ENCODE measurements at places on chromosomes 4 and X. TPM values are rescaled to one million over a fixed set of nuclear protein-coding genes. Genes with fewer than 3 reads are reported as not detected.

Gene CXXC4
- total RNA-seq: 3.3 TPM

Gene DSPP
- total RNA-seq: not detected

GRCh38 chrX:49995795-49996455 lies 73.5 kb downstream of the CLCN5 start:
- no peaks in the 10 kb centered on the region for H3K27me3 ChIP-seq
- no peak overlapping the region for H3K4me3 ChIP-seq
- H3K27ac ChIP-seq: no peak overlapping the region
- no peak for DNase-seq
- no peaks in the 10 kb centered on the region for H3K36me3 ChIP-seq

DNA sequence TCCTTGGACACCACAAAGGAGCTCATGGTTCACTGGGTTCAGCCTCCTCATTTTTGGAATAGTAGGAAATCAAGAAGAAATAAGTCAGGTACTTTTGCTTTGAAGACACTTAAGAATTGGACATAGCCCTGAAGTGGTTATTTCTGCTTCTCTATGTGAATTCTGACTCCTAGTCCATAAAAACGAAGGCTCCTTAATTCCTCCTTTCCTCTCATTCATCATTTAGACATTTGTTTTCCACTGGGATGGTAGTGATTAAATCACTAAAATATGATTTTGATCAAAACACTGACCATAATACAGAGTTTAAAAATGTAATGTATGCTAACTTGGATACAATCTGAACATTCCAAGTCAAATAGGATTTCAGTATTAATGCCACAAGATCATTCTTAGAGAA lies 34.7 kb upstream of the CYP2U1 start:
- no peak overlapping the region for H3K27ac ChIP-seq
- no peaks in the 10 kb centered on the region for H3K4me1 ChIP-seq
- DNase-seq: no peak
- no peaks in the 10 kb centered on the region for H3K27me3 ChIP-seq
- H3K4me3 ChIP-seq: no peak overlapping the region
- no peaks in the 10 kb centered on the region for H3K36me3 ChIP-seq

Gene SSX3
- total RNA-seq: not detected

DNA sequence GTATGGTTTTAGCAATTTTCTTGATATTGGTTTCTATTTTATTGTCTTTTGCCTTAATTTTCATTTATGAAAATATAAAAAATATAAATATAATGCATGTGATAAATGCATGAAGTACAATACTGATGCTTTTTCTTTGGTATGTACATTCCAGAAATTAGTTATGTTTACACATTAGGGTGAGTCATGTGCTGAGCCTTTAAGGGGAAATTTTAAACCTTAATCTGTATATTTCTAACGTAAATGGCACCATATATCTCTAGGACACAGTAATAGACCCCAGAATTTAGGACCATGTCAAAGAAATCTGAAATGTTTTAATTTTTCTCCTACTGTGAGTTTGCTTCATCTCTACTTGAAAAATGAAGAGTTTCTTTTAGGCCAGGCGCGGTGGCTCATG lies 117.8 kb upstream of the SPRY1 start:
- H3K4me1 ChIP-seq: no peaks in the 10 kb centered on the region
- DNase-seq: no peak
- H3K36me3 ChIP-seq: no peaks in the 10 kb centered on the region
- H3K27ac ChIP-seq: no peak overlapping the region

DNA sequence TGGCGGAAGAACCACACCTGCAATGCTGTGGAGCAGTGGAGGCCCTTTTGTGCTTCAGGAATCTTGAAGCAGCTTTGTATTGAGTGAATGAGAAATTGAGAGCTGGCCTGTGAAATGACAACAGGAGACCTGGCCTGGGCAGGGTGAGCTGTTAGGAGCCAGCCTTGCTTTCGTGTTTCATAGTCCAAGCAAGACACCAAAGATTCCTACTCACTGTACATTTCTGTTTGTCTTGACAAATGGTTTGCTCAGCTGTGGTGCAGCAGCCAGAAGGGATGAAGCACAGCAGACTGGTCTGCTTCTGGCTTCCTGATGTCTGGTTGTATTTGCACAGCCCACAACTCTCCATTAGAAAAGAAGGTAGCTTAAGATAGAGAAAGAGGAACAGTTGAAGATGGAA lies 96.5 kb downstream of the GATB start:
- no peaks in the 10 kb centered on the region for H3K4me1 ChIP-seq
- H3K27me3 ChIP-seq: no peaks in the 10 kb centered on the region
- no peak overlapping the region for H3K27ac ChIP-seq
- no peaks in the 10 kb centered on the region for H3K36me3 ChIP-seq

Gene PDCL2
- not detected for total RNA-seq

Gene EXOC1L
- not detected for total RNA-seq

Gene GJB1
- 17.9 TPM for total RNA-seq

DNA sequence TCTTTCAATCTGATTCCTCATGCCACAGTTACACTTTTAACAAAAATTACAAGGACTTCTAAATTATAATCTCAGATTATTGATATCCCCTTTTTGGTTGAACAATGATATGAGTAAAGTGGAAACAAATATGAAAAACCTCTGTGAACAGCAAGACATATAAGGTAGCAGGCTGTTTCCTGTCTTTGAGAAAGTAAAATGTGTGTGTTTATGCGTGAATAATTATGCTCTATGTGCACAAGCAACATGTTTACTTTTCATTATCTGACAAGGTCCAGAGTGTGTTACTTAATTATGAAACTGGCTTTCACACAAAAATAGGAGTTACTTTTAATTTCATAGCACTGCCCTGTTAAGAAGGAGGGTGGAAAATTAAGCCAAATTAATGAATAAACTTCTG lies 43.1 kb downstream of the DDIT4L start:
- DNase-seq: no peak
- peaks cover 4% of the 10 kb centered on the region for H3K4me1 ChIP-seq
- H3K36me3 ChIP-seq: no peaks in the 10 kb centered on the region
- H3K27ac ChIP-seq: no peak overlapping the region
- no peaks in the 10 kb centered on the region for H3K27me3 ChIP-seq
- H3K4me3 ChIP-seq: no peak overlapping the region

Gene PCSK1N
- total RNA-seq: 0.78 TPM

- H3K27ac ChIP-seq: peak overlapping the region; percentile 40
- no peaks in the 10 kb centered on the region for H3K36me3 ChIP-seq
- peaks cover 4% of the 10 kb centered on the region for H3K4me1 ChIP-seq
- no peak overlapping the region for H3K4me3 ChIP-seq
- DNase-seq: no peak
These were observed 3.0 kb downstream of the TIMP1 start for GRCh38 chrX:47585273-47585672.

- H3K4me3 ChIP-seq: no peak within 1 kb of the TSS
- H3K27ac ChIP-seq: no peak within 1 kb of the TSS
- no peak for DNase-seq
- no peaks in the 10 kb centered on the region for H3K36me3 ChIP-seq
- H3K27me3 ChIP-seq: no peaks in the 10 kb centered on the region
These were observed at the start of gene C1QTNF7 for GRCh38 chr4:15427701-15428100. Gene C1QTNF7 (plus strand): TSS chr4:15428033. CDS start chr4:15435744, 7,711 bp downstream.

- no peak overlapping the region for H3K27ac ChIP-seq
- H3K36me3 ChIP-seq: no peaks in the 10 kb centered on the region
- no peaks in the 10 kb centered on the region for H3K27me3 ChIP-seq
- no peak overlapping the region for H3K4me3 ChIP-seq
- DNase-seq: no peak
These were observed 259.2 kb upstream of the FTHL17 start for GRCh38 chrX:31331015-31331414.

DNA sequence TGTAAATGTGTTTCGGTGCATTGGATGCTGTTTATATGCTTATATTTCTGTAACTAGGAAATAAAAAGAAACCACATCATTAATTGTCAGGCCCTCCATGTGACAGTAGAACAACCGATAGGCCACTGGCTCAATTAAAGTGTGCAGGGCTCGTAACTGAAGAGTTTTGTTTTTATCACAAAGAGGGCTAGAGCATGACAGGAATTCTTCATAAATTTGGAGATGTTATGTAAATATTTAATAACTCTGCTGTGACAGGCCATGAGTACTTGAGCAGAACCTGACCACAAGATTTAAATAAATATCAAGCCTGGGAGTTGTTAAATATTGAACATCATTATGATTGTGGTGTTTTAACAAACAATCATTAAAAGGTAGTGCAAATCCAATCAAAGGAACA lies 55.9 kb downstream of the MID1 start:
- no peaks in the 10 kb centered on the region for H3K27me3 ChIP-seq
- no peaks in the 10 kb centered on the region for H3K36me3 ChIP-seq
- no peak overlapping the region for H3K27ac ChIP-seq
- H3K4me3 ChIP-seq: no peak overlapping the region

GRCh38 chr4:1462009-1462767 lies 55.9 kb upstream of the NKX1-1 start:
- no peak for DNase-seq
- no peaks in the 10 kb centered on the region for H3K4me1 ChIP-seq
- no peaks in the 10 kb centered on the region for H3K27me3 ChIP-seq
- no peaks in the 10 kb centered on the region for H3K36me3 ChIP-seq
- no peak overlapping the region for H3K4me3 ChIP-seq

Gene TRAM1L1
- total RNA-seq: 0.88 TPM

DNA sequence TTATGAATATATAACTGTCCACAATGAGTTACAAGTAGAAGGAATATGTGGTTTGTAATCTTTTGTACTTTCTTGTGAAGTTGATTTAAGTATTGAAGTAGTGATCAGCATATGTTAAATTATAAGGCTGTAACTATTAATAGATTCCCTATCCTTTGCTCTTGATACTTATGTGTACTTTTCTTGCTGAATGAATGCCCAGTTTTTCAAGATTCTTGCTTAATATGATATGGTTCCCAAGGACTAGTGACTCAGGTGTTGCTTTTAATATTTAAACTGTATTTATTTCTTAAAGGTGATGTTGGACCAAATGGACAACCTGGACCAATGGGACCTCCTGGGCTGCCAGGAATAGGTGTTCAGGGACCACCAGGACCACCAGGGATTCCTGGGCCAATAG lies 121.7 kb downstream of the IRS4 start:
- H3K27me3 ChIP-seq: no peaks in the 10 kb centered on the region
- DNase-seq: no peak
- no peak overlapping the region for H3K27ac ChIP-seq
- no peaks in the 10 kb centered on the region for H3K4me1 ChIP-seq
- H3K36me3 ChIP-seq: no peaks in the 10 kb centered on the region
- no peak overlapping the region for H3K4me3 ChIP-seq

Gene CXCL1
- total RNA-seq: 4.2 TPM

Gene ADH4
- total RNA-seq: not detected

Gene LRRC66
- total RNA-seq: 0.48 TPM

GRCh38 chrX:12469296-12469695 lies 321.9 kb upstream of the PRPS2 start:
- H3K4me3 ChIP-seq: no peak overlapping the region
- H3K27ac ChIP-seq: no peak overlapping the region
- DNase-seq: no peak
- H3K27me3 ChIP-seq: no peaks in the 10 kb centered on the region
- no peaks in the 10 kb centered on the region for H3K36me3 ChIP-seq

- DNase-seq: no peak
- no peak overlapping the region for H3K4me3 ChIP-seq
- H3K36me3 ChIP-seq: no peaks in the 10 kb centered on the region
- H3K27me3 ChIP-seq: no peaks in the 10 kb centered on the region
These were observed 504.2 kb upstream of the IGFBP7 start for GRCh38 chr4:57614257-57614932.

DNA sequence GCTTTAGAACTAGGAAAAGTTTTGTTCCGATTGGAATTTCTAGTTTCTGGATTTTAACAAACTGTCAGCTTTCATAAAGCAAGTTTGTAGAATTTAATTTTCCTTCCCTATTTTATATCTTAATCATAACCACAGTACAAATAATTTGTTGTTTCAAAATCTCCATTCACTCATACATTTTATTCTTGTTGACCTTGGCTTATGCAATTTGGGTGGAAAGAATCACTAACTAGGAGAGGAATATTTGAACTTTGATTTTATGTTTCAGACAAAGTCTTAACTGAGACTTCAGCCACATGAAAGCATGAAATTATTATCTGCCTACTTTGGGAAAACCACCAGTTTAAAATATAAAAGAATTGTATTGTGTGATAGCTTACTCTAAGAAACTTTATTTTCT lies 427.9 kb downstream of the SPRY1 start:
- no peaks in the 10 kb centered on the region for H3K27me3 ChIP-seq
- peaks cover 3% of the 10 kb centered on the region for H3K4me1 ChIP-seq
- H3K27ac ChIP-seq: no peak overlapping the region
- H3K4me3 ChIP-seq: no peak overlapping the region

- H3K27me3 ChIP-seq: no peaks in the 10 kb centered on the region
- H3K27ac ChIP-seq: no peak within 1 kb of the TSS
- DNase-seq: no peak
- H3K4me1 ChIP-seq: no peaks in the 10 kb centered on the region
- no peaks in the 10 kb centered on the region for H3K36me3 ChIP-seq
These were observed at the start of gene APELA for GRCh38 chr4:164876700-164877324. Gene APELA (plus strand): TSS chr4:164877178. CDS start chr4:164877332, 154 bp downstream.

Gene ASB9
- total RNA-seq: 0.97 TPM

GRCh38 chr4:186685767-186686183 lies 37.9 kb downstream of the FAT1 start:
- DNase-seq: no peak
- no peak overlapping the region for H3K4me3 ChIP-seq

DNA sequence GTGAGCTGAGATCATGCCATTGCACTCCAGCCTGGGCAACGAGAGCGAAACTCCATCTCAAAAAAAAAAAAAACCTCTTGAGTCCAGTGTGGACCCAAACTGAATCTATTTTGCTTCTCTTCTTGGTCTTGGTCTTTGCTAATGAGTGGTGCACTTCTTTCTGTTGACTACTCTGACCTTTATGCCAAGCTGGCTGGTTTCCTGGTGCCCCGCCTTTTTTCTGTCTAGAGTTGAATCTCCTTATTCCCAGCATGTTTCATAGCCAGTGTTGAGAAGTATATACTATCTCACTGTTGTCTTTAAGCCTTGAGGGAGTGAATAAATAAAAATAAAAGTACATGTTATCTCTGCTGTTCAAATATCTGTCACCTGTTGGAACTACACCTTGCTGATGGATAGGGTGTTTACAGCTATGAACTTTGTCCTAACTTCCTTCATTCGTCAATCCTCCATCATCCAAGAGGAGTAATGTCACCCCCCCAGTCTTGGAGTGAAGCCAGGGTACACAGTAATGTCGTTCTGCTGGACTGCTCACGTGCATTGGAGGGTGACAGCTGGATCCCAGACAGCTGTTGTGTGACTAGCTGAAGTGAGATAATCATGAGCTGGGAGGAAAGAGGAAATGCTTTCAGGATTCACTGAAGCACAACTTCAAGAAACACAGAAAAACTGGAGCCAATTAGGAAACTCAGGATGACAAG lies 99.3 kb upstream of the PRKG2 start:
- no peak overlapping the region for H3K4me3 ChIP-seq
- no peaks in the 10 kb centered on the region for H3K4me1 ChIP-seq
- no peak overlapping the region for H3K27ac ChIP-seq
- no peak for DNase-seq
- no peaks in the 10 kb centered on the region for H3K27me3 ChIP-seq

Gene CYSLTR1
- total RNA-seq: 0.32 TPM

DNA sequence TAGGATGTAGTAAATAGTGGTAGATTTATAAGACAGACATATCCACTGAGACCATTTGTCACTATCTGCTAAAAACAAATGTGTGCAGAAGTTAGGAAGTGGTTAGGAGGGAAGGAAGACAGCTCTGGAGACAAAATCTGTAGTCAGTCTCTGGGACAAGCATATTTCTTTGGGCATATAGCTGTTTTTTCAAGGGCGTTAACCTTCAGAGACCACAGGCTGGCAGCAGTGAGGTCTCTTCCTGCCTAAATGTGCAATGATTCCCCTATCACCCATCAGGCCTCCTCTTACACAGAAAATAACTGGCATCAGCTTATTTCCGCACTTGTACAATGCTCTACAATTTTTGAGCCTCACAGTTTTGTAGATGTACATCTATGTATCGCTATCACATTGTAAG lies 6.5 kb downstream of the TMEM150C start:
- no peak overlapping the region for H3K4me3 ChIP-seq
- H3K27me3 ChIP-seq: no peaks in the 10 kb centered on the region
- no peak for DNase-seq
- H3K27ac ChIP-seq: no peak overlapping the region
- no peaks in the 10 kb centered on the region for H3K36me3 ChIP-seq

All from ovary (tissue), 10 donors.